Thoracic aorta (tissue), 2 donors: ENCODE measurements at places on chromosomes 12 and 14.

DNA sequence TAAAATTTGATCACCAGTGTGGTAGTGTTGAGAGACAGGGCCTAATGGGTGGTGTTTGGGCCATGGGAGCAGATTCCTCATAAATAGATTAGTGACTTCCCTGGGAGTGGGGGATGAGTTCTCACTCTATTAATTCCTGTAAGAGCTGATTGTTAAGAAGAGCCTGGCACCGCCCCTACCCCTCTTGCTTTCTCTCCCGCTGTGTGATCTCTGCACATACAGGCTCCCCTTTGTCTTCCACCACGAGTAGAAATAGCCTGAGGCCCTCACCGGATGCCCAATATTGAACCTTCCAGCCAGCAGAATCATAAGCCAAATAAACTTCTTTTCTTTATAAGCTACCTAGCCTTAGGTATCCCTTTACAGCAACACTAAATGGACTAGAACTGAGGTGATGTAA is 31.9 kb upstream of the CAND1 start:
- no peak for DNase-seq

GRCh38 chr12:52257074-52257551 is 17.3 kb upstream of the KRT86 start:
- no peak for DNase-seq

DNA sequence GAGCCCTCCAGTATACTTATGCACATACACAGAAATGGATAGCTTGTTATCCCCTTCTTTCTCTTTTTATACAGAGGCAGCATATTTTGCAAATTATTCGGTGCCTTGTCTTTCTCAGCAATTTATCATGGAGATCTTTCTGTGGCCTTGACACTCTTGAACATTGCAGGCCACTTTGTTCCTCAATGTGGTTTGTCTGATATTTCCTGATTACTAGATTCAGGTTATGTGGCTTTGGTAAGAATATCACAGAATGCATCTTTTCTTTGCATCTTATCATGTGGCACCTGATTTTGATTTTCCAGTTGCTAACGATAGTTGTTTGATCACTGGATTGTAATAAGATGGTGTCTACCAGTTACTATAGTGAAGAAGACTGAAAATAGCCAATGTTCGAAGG is 7.1 kb upstream of the SNRPF start:
- no peak for DNase-seq

GRCh38 chr12:59194794-59195193 is 274.5 kb upstream of the LRIG3 start:
- DNase-seq = no peak

DNA sequence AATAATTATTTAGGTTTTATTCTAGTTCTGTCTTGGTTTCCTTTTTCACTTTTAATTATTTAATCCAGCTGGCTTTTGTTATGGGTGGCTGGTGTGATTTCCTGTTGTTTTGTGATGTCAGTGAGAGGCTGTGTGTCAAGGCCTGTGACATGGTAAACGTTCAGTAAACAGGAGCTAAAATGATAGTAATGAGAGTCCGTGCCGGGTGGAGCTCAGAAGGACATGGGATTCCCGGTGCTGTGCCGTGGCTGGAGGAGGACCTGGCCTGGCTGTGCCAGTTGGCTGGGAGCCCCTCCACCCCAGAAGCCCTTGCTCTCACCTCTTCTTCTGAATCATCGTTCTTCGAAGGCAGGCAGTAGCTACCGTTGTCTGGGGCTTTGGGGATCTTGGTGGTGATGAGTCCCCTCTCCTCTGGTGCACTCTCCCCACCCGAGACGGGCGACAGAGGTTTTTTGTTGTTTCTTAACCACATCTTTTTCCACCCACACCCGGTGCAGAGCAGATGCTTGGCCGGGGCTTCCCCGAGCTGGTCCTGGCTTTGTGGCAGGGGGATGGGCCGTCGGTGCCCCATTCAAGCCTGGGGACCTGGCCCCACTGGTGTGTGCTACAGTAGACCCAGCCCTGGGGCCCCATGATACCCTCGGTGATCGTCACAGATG is 29.1 kb downstream of the SH2B3 start:
- no peak for DNase-seq

DNA sequence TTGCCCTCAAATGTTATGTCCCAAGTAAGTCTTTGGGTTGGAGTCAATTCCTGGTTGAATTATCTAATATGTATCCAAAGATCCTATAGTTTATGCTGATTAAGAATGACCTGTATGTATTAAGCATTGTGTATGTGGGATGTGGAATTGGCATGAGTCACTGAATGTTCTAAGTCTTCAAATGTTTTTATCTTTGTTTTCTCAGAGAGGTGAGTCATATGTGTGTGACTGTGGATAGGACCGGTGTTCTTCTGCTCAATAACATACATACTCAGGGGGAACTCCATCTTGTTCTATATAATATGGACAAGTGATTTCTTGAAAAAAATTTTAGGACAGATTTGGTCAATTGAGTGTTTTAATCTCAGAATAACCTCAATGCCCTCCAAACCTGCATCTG is 57.9 kb downstream of the NAV3 start:
- no peak for DNase-seq

- DNase-seq = no peak
Measured at GRCh38 chr14:37122919-37123639, 49.3 kb downstream of the SLC25A21 start.

GRCh38 chr12:8948701-8949341 is 624 bp downstream of the M6PR start:
- DNase-seq = no peak

- no peak for DNase-seq
Measured at GRCh38 chr12:10368206-10369171, 21.4 kb downstream of the KLRK1 start.
